ENCODE measurements at places on chromosomes 6 and 20.

DNA sequence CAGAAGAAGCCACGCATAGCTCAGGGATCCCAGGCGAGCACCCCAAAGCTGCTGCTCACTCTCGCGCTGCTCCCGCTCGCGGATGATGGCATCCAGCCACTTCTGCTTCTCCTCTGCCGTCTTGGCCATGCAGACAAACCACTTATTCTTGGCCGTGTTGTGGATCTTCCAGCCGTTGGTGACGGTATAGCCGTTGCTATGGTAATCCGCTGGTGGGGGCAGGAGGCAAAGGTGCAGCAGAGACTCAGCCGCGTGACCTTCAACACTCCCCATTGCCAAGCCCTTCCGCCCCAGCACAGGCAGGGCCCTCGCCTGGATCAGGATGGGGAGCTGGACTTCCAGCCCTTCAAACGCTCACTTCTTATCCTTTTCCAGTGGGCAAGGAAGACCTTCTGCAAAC is 136.9 kb downstream of the PREX1 start:
- DNase-seq: no peak

GRCh38 chr6:63521475-63522210 is 50.6 kb upstream of the LOC128125822 start:
- DNase-seq: no peak

DNA sequence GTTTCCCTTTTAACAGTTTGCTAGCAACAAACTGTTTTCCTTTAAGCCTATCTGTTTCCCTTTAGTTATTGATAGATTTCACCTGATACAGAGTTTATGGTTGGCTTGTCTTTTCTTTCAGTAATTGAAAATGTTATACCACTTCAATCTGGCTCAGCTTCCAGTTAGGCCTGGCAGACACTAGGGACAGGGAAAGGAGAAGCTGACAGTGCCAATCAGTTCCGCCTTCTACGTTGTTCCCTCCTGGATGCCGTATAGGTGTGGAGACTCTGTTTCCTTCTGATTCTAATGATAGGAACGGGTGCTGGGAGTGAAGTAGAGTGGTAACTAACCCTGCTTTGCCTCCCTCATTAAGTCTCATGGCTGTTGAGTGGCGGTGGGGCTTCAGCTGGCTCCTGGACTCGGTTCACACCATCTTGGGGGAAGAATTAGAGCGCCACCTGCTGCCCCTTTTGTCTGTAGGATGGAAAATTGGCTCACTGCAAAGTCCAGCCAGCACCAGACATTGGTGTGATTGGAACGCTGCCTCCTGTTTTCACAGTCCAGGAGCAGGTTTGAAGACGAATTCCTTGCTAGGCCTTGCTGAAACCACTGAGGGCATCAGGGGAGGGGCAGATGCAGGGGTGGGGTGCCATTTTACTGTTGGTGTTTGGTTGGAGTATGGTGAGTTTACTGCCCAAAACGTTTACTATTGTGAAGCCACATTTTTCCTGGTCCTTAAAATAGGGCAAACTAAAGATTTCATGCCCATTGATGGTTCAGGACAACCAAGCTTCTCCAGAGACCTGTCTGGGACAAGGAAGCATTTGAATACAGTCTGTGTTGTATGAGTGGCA is 1729.5 kb downstream of the GRIK2 start:
- DNase-seq: peak; percentile 21

DNA sequence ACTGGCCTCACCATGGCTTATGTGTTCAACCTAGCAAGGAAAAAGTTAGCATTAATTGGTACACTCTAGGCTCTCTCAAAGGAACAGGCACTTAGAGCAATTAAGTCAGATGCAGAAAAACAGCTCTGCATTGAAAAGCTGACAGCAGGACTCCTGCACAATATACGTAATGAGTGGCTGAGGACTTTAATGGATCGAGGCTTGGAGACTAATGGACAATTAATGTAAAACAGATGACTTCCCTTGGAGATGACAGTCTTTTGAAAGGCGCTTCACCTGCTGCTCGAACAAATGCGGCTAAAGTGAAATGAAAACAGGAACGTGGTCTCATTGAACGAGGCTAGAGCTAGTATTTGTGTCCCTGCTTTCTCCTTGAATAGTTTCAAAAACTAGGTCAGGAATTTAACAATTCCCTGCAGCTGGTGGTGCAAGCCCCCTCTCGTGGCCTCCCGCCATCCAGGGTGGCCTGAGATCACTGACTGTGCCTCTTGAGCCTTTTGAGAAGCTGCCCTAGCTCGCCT is 137.1 kb downstream of the ELOVL4 start:
- peak; percentile 99 for DNase-seq

GRCh38 chr20:15077733-15078250 is 740.4 kb upstream of the FLRT3 start:
- DNase-seq: no peak

DNA sequence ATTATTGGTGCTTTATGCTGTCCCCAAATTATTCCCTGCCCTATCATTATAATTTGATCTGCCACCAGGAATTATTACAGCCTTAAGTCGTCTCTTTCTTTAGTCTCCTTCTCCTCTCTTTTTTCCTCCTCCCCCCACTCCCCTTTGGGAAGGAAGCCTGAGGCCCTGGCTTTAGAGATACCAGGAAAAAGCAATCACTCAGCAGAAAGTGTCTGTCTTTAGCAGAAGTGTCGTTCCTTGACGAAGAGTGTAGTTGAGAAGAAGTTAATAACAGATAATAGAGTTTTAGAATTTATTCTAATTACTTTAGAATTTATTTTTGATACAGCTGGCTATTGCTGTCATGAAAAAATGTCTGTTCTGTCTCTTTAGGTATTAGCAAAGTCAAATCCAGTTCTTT is 16.5 kb downstream of the LIN28B start:
- no peak for DNase-seq

DNA sequence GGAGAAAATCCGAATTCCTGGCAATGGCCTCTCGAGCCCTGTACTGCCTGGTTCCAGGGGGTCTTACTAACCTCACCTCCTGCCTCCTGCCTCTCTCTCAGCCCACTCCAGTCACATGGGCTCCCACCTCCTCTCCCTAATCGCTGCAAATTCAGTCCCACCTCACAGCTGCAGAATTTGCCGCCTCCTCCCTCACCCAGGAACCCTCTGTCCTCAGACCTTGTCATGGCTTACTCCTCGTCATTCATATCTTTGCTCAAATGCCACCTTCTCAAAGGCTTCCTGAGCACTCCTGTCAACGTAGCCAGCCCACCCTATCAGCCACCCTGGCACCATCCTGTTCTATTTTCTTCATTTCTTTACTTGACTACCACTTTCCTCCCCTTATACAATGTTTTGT is 89.0 kb downstream of the SLC2A10 start:
- no peak for DNase-seq

DNA sequence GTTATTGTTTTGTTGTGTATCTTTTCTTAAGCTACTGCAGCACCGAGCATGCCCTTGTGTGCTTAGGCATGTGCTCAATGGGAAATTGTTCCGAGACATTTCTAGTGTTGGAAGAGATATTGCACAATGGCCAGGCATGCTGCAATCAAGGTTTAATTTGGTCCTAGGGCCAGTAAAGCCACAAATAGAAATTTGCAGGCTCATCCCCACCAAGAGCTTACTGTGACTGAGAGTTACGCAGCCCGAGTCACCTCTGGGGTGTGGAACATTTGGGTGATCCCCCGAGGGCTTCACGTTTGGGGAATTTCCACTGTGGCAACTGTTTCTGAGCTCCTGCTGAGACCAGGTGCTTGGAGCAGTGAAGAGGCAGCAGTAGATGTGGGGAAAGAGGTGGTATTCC is 65.8 kb downstream of the ADTRP start:
- no peak for DNase-seq

- DNase-seq: no peak
These were observed 67.1 kb downstream of the TFAP2A start for GRCh38 chr6:10347561-10348327.

- DNase-seq: no peak
These were observed 53.9 kb downstream of the AKAP12 start for GRCh38 chr6:151293688-151294016.

DNA sequence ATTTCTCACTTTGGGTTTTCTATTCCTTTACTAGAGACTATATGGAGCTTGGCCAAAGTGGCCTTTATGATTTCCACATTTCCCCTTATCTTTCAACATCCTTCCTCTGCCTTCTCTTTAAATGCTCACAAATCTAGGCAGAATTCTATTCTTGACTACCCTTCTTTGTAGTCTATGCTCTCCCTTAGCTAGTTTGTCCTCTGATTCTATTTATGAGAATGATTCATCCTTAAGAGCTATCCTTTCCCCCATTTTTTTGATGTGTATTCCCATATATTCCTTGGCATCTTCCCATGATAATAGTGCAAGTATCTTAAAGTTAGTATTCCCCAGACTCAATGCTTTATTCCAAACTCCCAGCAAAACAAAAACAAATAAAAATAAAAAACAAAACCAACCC is 53.1 kb downstream of the IL20RA start:
- DNase-seq: no peak

DNA sequence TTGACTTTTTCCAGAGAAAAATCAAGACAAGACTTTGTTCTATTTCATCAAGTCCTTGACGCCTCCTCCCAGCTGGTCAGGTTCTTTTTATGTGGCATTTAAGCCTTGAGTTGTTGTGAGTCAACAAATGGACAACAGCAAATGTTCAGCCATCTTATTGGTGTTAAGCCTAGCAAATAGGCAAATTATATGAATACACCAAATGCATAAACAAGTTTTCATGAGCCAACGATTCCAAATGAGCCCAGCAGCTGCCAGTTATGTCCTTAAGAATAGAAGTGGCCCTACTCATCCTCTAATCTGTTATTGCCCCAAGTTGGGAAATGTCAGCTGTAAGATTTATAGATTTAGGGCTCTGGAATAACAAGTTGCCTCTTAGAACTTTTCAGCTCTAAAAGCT is 312.0 kb downstream of the SOX4 start:
- DNase-seq: no peak

DNA sequence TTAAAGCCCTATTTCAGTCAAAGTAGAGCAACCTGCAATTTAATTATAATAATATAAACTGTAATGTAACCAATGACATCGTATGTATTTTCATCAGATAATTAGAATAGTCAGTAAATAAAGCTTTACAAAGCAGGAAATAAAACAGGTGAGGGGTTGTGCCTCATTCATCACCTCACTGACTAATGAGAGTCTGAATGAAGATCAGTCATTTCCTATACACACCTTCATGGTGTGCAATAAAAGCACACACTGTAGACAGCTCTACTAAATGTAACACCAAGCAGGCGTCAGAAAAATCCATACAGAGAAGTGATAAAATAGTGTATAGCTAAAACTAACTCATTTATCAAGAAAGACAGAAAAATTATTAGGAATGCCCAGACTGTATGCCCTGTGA is 105.9 kb downstream of the MAN1A1 start:
- DNase-seq: peak; percentile 19

GRCh38 chr6:150565945-150566344 is 33.7 kb upstream of the PLEKHG1 start:
- no peak for DNase-seq

DNA sequence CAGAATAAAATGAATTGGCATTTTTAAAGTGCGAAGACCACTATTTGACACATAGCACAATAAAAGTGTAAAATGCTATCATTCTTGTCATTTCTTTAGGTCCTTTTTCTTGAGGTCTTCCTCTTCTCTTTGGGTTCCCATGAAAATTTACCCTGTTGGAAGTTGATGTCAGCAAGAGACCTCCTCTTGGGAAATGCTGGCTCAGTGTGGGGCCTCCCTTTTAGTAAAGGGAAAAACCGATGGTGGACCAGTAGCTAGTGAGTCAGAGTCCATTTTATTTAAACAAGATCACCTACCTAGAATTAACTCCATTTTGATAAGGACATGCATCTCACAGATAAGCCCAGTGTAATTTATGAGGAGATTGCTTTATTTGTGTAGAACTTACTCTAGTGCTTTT is 37.7 kb upstream of the HLA-C start:
- DNase-seq: no peak

DNA sequence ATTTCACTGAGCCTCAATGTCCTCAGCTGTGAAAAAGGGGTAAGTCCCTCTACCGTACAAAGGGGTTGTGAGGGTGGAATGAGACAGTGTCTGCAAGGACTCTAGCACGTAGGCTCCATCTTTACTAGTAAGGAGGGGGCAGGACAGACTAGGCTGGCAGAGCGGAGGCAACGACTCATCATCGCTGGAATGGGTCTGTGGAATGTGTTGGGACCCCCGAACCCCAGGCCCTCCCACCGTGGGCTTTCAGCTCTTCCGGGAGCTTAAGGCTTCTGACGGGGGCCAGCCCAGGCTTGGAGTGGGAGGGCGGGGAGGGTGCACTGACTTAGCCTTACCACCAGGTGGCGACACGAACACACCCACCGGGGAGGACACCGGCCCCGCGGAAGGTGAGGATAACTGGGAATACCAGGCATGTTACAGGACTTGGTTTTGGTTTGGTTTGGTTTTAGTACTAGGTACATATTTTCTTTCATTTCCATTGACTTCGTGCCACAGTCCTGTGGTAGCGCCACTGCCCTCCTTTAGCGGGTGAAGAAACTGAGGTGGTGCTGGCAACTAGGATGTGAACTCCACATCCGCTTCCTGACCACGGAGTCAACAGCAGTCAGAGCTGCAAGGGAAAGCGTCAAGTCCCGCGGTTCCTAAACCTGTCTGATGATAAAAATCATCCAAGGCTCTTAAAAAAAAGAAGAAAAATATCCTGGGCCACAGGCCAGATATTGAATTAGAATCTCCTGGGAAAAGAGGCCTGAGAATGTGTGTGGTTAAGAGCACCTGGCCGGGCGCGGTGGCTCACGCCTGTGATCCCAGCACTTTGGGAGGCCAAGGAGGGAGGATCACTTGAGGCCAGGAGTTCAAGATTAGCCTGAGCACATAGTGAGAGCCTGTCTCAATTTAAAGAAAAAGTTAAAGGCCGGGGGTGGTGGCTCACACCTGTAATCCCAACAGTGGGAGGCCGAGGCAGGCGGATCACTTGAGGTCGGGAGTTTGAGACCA is 10.3 kb upstream of the TULP1 start:
- DNase-seq: no peak

GRCh38 chr6:9543649-9544048 is 871.2 kb downstream of the TFAP2A start:
- DNase-seq: no peak

DNA sequence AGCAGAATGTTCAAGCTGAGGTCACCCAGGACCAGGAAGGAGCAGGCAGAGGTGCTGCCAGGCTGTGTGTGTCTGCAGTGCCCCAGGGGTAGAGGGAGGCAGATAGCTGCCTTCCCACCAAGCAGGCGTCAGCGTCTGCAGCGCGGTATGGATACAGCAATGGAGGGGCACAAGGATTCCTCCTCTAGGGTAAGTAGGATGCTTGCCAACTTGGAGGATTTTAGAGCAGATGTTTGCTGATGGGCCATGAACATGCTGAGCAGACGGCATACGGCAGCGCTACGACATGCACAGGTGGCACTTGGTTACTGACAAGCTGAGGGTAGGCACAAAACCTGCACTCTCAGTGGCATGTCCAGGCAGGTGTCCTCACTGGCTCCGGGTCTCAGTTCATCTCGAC is 48.1 kb downstream of the PSMG4 start:
- no peak for DNase-seq

All from NCI-H2081 treated with DMSO at 0.1 percent for 48 hours (cell line).